ENCODE measurements at places on chromosomes 16 and 17.

DNA sequence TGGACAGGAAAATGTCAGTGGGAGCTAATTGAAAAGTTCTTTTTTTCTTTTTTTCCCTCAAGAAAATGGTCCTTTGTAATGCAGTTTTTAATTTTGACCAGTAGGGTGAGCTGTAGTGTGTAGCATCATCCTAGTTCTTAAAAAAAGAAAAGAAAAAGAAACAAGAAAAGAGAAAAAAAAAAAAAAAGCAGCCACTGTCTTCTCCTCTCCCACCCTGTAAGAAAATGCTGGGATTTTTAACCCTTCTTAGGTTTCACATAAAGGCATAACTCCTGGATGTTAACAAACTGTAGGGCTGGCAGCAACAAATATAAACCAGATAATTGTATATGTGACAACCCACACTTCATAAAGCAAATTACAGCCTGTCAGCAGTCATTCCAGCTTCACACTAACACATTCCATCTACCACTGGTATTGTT, 78.1 kb downstream of the SKAP1 start:
- no peak for DNase-seq

DNA sequence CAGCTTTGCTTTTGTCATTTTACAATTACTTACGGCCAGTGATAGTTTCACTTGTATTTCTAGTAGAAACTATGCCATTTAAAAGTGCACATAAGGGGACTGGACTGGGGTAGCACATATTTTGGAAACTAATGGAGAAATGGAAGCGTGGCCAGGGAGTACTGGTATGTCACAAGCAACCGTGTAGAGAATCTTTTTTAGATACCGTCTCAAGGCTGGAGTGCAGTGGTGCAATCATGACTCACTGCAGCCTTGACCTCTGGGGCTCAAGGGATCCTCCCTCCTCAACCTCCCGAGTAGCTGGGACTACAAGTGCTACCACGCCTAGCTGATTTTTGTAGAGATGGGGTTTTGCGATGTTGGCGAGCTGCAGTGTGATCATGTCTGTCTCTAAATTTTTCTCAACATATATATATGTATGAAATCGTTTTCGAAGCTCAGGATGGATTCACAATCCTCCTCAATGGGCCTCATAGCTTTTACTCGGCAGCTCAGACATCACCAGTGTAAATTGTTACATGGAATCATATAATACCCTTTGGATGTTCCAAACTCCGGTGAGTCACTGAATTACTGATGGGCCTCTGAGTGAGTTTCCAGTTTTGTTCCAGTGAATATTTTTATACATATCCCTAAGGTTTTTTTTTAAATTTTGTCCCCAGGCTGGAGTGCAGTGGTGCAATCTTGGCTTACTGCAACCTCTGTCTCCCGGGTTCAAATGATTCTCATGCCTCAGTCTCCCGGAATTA, 51.7 kb downstream of the ZNF778 start:
- no peak for DNase-seq

DNA sequence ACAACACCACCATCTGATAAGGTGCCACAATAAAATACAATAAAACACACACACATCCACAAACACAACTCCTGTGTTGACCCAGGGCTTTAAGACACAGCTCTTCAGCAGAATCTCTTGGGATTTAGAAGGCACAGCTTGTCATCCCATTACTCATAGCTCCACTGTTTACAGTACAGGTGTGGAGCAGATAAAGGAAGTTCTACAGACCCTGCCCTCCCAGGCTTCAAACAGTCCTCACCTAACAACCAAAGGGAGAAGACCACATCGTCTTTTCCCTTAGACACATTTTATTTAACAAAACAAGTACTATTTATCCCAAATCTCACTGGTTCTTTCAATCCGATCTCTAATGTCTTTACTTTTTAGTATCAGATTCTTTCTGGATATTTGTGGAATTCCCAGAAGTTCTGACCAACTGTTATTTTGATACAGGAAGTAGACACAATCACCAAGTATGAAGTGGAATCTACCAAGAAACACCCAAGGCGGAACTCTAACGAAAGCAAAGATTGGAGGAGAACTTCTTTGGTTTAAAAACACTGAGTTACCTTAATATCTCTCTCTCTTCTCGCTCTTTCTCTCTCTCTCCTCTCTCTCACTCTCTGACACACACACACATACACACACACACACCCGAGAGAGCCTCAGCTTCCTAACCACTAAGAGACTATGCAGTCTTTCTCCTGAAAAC, 46.1 kb downstream of the CYTH1 start:
- DNase-seq, result no peak

GRCh38 chr17:48615047-48615962, at the start of gene HOXB8:
TSS of gene HOXB8 (minus strand) at chr17:48615292. CDS start at chr17:48614704, 588 bp downstream.
- no peak for DNase-seq

DNA sequence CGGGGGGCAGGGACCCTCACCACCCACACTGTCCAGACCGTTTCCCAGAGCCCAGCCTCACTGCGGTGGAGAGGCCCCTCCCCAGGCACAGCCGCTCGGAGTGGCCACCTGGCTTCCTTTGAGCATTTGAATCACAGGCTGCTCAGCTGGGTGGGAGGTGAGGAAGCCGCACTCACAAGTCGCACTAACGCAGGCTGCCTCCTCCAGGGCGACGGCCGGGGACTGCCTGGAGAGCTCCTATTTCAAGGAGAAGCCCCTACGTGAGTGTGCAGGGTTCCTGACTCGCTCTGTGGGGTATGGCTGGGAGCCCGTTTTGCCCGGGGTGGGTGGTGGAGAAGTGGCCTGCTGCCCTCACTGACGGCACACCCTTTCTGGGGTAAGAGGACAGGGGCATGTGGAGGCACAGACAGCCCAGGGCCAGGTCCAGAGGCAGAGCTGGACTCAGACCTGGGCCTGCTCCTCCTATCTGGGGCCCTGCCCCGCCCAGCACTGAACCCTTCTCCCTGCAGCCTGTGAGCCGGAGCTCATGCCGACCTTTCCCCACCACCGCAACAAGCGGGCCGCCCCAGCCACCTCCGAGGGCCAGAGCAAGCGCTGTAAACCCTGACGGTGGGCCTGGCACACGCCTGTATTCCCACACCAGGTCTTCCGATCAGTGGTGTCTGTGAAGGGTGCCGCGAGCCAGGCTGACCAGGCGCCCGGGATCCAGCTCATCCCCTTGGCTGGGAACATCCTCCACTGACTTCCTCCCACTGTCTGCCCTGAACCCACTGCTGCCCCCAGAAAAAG, 6.2 kb downstream of the SPATA2L start:
- no peak for DNase-seq

DNA sequence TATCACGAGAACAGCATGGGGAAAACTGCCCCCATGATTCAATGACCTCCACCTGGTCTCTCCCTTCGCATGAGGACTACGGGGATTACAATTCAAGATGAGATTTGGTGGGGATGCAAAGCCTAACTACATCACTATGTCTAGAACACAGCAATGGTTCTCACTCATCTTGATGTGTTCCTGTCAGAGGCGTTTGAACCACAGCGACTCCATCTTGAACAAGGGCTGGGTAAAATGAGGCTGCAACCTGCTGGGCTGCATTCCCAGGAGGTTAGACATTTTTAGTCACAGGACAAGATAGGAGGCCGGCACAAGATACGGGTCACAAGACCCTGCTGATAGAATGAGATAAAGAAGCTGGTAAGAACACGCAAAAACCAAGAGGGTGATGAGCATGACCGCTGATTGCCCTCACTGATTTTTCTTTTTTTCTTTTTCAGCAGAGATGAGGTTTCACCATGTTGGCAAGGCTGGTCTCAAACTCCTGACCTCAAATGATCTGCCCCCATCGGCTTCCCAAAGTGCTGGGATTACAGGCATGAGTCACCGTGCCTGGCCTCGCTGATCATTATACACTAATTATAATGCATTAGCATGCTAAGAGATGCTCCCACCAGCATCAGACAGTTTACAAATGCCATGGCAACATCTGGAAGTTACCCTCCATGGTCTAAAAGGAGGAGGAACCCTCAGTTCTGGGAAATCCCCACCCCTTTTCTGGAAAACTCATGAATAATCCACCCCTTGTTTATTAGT, 3.0 kb upstream of the PPY start:
- DNase-seq, result no peak

GRCh38 chr17:32697728-32698625, 178.9 kb downstream of the MYO1D start:
- DNase-seq, result no peak

GRCh38 chr16:9123871-9124270, 32.4 kb downstream of the HAPSTR1 start:
- DNase-seq, result no peak

- DNase-seq, result no peak
Observed at GRCh38 chr17:66369830-66370229, 67.4 kb downstream of the PRKCA start.

GRCh38 chr17:16406742-16407674, 8.4 kb upstream of the TRPV2 start:
- DNase-seq, result no peak

GRCh38 chr17:58352596-58353388, 791 bp upstream of the SUPT4H1 start:
- DNase-seq, result no peak

GRCh38 chr16:48539485-48540221, 70.3 kb downstream of the N4BP1 start:
- no peak for DNase-seq

GRCh38 chr17:63773272-63774140, at the start of gene CCDC47:
TSS of gene CCDC47 (minus strand) at chr17:63773597. CDS start at chr17:63766175, 7,422 bp downstream.
- peak; percentile 96 for DNase-seq

DNA sequence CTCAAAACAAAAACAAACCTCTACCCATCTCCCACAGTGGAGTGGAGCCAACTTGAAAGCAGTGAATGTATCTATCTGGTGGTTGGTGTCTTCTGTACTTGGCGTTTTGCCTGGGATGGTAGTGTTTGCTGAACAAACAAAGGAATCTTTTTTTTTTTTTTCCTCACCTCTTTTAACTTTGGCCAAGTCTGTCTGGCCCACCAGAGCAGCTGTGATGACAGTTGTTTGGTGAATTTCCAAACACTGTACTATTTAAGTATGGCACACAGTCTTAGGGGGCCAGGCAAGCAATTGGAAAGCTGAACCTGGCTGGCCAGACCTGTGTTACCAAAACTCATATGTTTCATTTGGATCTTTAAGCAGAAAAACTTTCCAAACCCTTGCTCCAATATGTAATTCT, 101.8 kb upstream of the CDH13 start:
- no peak for DNase-seq

GRCh38 chr17:34644941-34645550, 65.7 kb downstream of the TMEM132E start:
- DNase-seq, result no peak

GRCh38 chr17:21200590-21201297, 13.2 kb downstream of the TMEM11 start:
- no peak for DNase-seq

- DNase-seq, result no peak
Observed at GRCh38 chr16:74304164-74304834, 7.7 kb downstream of the PSMD7 start.

GRCh38 chr16:12262454-12263180, 286.1 kb downstream of the SNX29 start:
- DNase-seq, result no peak

- DNase-seq, result no peak
Observed at GRCh38 chr17:57881143-57881542, 31.3 kb upstream of the MRPS23 start.

- DNase-seq, result peak; percentile 13
Observed at GRCh38 chr17:69414408-69415274, at the start of gene MAP2K6. TSS of gene MAP2K6 (plus strand) at chr17:69414697. CDS start at chr17:69414985, 288 bp downstream.

- no peak for DNase-seq
Observed at GRCh38 chr17:236641-237405, 55.4 kb upstream of the DOC2B start.

GRCh38 chr16:9047689-9048301, 43.6 kb upstream of the HAPSTR1 start:
- DNase-seq, result peak; percentile 90

DNA sequence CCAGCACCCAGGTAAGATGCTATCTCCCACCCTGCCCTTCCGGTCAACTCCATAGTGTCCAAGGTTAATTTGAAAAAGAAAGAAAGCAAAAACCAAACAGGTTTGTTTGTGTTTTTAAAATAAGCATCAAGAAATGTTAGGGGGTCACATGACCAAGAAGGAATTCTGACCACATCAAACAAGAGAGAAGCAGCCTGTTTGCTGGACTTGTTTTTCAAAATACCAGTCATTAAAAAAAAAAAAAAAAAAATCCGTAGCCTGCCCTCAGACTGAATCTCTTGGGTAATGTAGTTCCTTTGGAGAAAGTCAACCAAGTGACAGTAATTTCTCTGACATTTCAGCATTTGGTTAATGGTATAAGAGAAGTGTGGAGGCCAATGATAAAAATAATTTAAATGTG, 38.4 kb downstream of the HNF1B start:
- no peak for DNase-seq

- no peak for DNase-seq
Observed at GRCh38 chr16:3988011-3988410, 107.5 kb upstream of the CREBBP start.

- DNase-seq, result no peak
Observed at GRCh38 chr16:2206420-2206779, 1.1 kb downstream of the MLST8 start.

GRCh38 chr16:69581297-69581696, 15.5 kb downstream of the NFAT5 start:
- DNase-seq, result no peak

DNA sequence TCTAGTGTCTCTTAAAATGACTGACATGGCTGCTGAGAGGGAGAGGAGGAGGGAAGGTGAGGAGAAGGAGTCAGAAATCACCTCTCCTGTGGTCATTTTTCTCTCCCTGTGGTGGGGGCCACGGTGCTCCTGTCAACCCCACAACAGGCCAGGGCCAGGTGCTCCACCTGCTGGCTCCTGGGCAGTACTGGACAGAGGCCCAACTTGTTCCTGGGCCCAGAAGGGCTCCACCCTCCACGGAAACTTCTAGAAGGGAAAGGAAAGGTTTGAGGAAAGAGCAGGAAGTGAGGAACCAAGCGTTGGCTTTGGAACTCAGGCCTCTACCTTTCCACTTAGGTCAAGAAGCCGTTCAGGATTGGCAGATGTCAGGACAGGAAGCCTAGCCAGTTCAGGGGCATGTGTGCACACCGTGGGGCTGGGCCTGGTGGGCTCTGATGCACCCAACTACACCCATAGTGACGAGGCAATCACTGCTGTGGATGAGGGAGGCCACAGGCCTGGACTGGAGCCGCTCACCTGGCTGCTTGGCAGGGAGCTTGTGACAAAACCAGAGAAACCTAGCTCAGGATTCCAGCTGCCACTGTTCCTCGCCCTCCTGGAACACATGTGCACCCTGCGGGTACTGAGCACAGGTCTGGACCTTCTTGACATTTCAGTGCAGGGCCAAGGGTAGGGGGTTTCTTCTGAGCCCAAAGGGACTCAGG, 36.1 kb downstream of the WNT3 start:
- DNase-seq, result no peak

Measured in GOT3 (cell line).